Placental pericyte (primary cell): ENCODE measurements at places on chromosomes 3 and 15. TPM values are rescaled to one million over a fixed set of nuclear protein-coding genes. Genes with fewer than 3 reads are reported as not detected.

Gene SI
- not detected in 2 replicates for total RNA-seq

Gene GOLGA8S
- not detected in 2 replicates for total RNA-seq

Gene P2RY14
- 0.14 TPM in 1 of 2 replicates, not detected in the other for total RNA-seq

Gene DUOXA1
- total RNA-seq: not detected in 2 replicates

Gene ACTC1
- under 0.01 and 1.4 TPM in 2 replicates for total RNA-seq

Gene ZNF774
- total RNA-seq: 0.44 and 1.3 TPM in 2 replicates
